GM06990 (cell line): ENCODE measurements at places on chromosomes 7 and 10.

DNA sequence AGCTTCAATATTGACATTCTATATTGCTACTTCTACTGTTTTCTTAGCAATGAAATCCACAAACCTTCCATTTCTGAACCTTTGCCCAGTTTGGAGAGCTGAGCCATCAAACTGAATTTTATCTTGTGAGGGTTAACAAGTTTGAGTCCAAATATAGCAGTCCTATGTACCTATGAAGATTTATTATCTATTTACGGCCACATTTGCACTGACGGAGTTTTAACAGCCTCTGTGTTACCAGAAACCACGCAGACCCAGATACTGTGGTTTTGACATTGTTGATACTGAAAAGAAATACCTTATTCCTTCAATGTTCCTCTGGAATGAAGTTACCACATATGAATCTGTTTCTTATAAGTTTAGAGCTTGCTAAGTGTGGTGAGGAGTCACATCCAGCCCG, 172.6 kb downstream of the FGFR2 start:
- no peak for DNase-seq

DNA sequence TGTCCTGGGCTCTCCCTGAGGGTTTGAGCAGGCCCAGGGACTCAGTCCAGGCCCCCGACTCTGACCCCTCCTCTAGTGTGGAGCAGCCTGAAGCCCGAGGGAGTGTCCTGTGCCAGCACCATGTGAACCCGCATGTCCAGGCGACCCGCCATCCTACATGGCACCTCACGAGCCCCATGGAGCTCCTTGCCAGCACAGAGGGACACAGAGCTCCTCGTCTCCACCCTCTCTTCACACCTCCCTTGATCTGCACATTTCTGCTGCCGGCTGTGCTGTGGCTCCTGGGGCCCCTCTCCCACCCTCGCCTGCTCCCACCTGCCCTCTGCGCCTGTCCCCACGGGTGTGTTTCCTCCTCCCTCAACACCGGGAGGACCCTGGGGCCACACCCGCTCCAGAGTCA, 103.5 kb downstream of the ADARB2 start:
- DNase-seq = no peak

GRCh38 chr10:128068398-128069285, 57.6 kb downstream of the MKI67 start:
- DNase-seq = no peak

DNA sequence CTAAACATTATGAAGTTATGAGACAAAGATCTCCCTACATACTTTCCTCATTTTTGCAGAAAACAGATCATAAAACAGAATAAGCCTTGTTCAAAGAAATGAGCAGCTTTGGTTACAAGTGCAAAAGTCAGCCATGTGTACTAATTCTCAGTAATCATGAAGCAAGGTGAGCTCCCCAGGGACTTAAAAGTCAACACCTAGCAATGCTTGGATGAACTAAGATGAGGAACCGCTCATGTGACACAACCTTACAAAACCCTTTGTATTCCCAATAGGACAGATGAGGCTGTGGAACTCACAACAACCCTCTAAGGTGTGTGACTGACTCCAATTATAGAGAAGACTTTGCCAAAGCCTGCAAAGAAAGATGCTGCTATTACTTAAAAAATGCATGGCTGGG, 154.5 kb downstream of the SLC25A13 start:
- DNase-seq = no peak

- DNase-seq = no peak
Observed at GRCh38 chr7:47181746-47182361, 400.1 kb downstream of the TNS3 start.

DNA sequence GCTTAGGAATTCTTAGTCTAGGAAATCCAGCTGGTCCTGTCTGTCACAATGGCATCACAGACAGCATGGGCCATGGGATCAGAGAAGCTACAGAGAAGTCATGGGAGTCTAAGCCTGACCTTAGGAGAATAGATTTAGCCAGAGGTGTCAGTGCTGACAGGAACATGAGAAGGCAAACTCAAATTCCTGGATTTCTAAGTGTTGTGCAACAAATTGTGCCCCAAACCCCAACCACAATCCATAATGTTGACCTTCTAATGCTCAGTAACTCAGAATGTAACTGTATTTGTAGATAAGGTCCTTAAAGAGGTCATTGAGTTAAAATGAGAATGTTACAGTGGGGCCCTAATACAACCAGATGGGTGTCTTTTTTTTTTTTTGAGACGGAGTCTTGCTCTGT, 95.9 kb upstream of the RHOBTB1 start:
- DNase-seq = no peak

GRCh38 chr7:106522696-106523095, 138.3 kb downstream of the CCDC71L start:
- DNase-seq = no peak
